ENCODE measurements at places on chromosomes 13 and 19.

- DNase-seq = no peak
Observed at GRCh38 chr13:23656637-23657371, 86.6 kb downstream of the TNFRSF19 start.

GRCh38 chr19:18966307-18966706 lies 25.3 kb upstream of the HOMER3 start:
- DNase-seq = peak; percentile 64

- DNase-seq = peak; percentile 32
Observed at GRCh38 chr19:11373166-11373884, 1.1 kb upstream of the SWSAP1 start.

GRCh38 chr19:32427536-32427935 lies 22.0 kb downstream of the DPY19L3 start:
- DNase-seq = no peak

DNA sequence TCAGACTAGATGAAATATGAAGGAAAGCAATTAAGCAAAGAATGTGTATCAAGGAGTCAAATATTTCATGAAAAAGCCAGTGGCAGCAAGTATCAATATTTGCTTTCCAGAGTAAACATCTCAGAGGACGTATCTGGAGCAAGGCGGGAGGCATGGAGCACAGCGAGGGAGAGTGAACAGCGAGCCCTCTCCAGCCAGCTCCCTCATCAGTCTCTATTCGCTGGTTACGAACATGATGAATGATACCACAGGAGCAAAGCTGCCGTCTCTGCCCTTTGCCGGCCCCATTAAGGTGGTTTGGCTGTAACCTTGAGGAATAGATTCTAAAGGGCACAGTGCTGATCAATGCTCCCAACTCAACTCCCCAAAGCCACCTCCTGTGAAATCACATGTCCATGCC lies 95.8 kb downstream of the CCNA1 start:
- no peak for DNase-seq

DNA sequence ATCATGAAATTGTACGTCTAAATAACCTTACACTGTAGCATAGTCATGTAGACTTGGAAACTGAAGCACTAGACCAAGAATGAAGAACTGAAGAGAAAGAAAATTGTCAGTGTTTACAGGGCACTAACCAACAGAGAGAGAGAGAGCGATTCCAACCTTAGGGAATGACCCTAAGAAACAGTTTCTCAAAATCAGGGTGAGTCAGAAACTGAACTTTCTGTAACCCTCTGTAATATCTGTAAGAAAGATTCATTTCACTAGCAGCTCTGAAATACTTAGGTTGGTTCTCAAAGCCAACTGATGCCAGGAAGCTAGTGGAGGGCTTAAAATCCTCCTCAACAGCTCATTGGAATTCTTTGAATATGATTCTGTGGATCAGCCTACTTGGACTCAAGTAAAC lies 936.9 kb downstream of the EFNB2 start:
- DNase-seq = no peak

DNA sequence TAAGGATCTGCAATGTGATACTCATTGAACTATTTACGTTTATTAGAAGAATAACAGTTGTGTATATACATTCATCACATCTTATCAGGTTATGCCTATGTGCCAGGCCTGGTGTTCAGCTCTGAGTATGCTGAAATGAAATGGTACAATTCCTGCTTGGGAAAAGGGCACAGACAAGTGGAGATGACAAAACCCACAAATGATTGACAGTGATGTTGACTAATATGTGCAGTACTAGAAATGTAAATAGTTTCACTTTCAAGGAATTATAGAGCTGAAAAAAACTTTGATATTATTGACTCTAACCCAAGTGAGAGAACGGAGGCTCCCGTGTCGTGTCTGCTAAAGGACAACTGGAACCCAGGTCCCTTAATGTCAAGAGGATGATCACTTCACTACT lies 386.8 kb upstream of the DACH1 start:
- no peak for DNase-seq

DNA sequence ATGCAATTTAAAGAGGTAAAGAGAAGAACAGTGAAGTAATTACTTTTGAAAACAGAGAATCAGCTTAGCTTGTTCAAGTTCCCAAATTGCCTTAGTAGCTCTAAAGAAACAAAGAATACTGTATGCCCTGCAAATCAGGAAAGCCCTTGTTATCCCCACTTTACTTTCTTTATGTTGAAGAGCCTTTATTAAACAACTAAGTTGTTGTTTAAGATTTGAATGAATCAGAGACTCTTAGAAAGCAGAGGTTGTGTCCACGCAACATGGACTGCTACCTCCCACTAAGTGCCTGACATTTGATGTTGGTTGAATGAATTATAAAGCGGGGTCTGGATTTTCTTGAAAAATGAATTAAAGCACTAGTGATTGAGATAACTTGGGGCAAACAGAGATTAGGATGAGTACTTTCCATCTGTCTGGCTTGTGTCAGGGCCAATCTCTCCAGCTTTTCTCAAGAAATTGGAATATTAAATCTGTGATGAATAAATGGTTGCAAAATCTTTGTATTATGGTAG lies 214.7 kb downstream of the POSTN start:
- no peak for DNase-seq

DNA sequence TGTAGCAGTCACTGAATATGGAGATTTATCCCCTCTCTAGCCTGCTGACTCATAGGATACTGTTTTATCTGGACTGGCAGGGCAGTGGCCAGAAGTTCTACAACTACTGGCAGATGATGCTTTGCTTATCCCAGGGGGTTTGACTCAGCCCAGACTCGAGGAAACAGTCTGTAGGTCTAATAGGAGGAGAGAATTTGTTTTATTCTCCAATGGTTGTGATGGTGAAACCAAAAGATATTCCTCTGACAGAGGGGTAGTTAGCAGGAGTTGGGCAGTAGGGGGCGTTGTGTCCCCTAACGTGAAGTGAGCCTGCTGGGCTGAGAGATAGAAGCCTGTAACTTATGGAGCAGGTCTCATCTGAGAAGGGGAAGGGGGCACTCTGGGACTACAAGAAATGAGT lies 74.9 kb downstream of the WTIP start:
- DNase-seq = peak; percentile 25

DNA sequence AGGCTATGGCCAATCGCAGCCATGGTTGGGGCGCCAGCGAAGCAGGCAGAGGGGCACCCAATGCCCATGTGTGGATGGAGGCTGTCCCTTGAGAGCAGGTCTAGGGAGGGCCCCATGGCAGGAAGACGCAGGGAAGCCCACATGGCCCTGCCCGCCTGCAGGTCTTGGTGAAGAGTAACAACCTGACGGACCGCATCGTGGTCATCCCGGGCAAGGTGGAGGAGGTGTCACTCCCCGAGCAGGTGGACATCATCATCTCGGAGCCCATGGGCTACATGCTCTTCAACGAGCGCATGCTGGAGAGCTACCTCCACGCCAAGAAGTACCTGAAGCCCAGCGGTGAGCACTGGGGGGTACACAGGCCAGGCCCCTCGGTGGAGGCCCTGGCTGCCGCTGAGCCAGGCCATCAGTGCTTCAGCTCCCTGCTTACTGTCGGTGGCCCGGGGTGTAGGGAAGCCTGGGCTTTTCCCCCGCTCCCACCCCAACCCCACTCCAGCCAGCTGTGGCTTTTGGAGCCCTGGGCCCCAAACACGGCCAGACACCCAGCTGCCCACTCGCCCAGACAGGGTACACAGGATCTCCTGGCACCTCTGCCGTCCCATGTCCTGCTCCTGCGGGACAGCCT lies 14.6 kb downstream of the YIPF2 start:
- DNase-seq = no peak

DNA sequence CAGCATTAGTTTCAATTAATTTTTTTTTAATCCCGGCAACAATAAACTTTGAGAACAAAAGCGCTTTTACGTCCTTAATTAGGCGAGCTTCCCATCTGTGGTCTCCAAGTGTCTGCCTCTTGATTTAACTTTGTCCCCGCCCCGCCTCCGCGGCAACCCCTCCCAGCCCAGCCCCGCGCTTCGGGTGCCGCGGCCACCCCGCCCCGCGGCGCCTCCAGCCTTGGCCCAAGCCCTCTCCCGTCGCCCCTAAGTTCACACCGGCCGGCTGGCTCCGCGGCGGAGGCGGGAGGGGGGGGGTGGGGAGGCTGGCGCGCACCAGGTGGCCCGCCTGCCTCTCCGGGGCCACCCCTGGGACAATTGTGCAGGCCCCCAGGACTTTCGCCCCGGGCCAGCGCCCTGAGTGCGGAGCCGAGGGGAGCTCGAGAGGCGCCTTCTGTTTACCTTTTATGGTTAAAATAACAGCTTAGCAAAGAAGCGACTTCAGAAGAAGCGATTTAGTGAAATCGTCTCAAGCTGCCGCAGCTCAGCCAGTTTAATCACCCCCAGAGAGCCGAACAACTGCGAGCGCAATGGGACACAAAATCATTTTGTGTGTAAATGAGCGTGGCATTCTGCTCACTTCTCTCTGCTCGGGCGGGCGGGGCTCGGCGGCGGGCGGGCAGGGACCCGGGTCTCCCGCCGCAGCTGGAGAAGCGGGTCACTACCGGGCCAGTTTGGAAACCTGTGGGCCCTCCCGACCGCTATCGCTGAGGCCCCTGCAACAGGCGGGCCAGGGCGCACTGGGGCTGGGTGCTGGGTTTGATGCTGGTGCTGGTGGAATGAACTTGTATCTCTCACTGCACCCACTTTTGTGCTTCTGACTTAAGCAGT lies 1.4 kb downstream of the KCTD15 start:
- no peak for DNase-seq

DNA sequence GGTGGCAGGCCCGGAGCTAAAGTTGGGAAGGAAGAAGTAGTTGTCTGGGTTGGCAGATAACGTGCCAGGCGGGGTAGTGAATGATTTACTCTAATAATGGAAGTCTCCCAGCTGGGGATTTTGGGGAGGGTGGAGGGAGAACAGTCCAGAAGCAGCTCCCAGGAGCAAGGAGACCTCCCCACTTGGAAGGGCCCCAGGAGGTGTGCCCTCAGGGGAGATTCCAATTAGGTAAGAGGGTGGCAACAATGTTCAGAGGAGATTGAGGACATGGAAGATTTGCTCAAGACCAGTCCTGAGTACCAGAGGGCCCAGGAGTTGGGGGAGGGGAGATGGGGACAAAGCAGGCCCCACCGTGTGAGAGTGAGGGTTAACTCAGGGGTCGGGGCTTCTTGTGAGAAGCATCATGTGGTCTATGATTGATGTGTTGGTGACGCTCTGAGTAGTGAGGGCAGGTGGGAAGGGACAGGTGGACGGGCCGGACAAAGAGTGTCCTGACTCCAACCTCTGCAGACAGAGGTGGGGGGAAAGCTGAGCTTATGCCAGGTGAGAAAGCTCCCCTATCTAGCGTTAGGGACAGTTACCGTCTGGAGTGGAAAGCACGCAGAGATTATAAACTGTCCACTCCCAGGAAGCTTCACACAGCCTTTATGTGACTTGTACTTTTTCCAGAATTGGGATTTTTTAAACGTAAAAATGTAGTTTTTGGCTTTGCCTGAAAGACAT lies 3.5 kb downstream of the SPINT2 start:
- DNase-seq = no peak

DNA sequence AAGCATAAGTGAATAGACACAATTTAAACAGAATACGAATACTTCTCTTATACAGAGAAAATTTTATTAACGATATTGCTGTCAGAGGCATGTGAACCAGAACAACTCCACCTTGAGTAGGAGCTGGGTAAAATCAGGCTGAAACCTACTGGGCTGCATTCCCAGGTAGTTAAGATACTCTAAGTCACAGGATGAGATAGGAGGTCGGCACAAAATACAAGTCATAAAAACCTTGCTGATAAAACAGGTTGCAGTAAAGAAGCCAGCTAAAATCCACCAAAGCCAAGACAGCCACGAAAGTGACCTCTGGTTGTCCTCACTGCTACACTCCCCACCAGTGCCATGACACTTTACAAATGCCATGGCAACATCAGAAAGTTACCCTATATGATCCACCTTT lies 49.2 kb upstream of the TRPC4 start:
- no peak for DNase-seq

DNA sequence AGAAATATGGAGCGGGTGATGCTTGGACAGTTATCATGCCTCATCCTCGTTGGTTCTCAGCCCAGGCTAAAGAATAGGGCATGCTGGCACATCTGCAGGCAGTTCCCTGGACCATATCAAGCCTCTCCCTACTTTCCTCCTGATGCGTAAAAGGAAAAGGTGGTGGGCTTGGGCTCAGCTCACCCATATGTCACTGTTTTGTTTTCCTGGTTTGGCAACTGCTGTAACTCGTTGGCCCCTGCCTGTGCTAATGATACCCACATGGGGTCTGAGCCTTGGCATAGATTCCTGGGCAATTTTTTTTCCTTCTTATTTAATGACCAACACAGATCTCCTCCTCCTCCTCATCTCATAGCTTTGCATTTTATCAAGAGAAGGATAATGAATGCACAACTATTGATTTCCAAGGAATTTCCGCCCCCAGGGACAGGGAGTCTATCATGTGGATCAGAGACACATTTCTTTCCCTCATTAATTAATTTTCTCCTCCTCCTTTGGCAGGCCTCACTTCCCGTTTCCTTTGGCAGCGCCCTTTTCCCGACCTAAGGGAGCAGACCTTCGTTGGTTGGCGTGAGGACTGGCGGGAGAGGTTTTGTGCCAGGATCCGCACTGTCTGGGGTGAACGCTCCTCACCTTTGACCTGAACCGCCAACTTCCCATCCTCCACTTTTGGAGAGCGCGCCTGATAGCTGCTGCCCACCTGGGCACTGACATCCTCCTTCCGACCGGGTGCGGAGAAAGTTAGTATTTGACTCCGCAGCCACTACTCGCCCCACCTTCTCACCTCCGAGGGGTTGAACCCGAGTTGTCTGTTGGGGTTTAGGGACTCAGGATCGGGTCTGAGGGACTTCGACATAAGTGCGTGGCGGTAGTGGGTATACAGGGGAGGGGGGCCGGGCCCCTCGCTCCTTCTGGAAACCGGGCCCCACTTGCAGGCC lies 3.4 kb upstream of the POU4F1 start:
- no peak for DNase-seq

DNA sequence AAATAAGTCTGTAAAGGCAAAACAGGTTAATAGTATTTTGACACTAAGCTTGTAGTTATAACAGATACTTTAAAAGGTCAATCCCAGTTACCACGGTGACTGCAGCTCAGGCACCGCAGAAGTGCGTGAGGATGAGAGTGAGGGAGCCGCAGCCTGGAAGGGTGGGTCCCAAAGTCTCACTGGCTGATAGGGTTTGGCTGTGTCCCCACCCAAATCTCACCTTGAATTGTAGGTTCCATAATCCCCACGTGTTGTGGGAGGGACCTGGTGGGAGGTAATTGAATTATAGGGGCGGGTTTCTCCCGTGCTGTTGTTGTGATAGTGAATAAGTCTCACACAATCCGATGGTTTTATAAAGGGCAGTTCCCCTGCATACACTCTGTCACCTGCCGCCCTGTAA lies 40.0 kb upstream of the GAS6 start:
- no peak for DNase-seq

- DNase-seq = no peak
Observed at GRCh38 chr19:4369888-4370260, 26.5 kb downstream of the MPND start.

GRCh38 chr13:33251131-33251661 lies 34.4 kb downstream of the STARD13 start:
- DNase-seq = no peak

GRCh38 chr13:104008541-104009435 lies 942.6 kb upstream of the SLC10A2 start:
- DNase-seq = no peak

DNA sequence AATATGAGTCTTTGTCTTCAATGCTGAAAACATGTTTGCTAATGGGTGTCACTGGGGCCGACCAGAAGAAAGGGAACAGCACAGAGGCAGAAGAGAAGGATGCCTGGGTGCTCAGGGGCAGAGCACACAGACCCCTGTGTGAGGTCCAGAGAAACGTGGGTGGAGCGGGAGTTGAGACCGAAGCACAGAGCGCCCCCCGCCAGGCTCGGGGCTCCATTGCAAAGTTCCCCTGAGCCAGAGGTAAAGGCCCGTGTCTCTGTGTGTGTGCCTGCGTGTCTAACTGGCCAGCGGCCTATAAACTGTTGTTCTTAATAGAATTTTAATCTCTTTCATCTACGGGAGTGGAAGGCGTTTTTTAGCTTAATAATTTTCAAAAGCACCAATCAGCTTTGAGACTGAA lies 343.1 kb downstream of the TEX29 start:
- no peak for DNase-seq

Measured in NCI-H1048 (cell line).